Skin of body (tissue), 3 donors: ENCODE measurements at places on chromosomes 16 and 17. TPM values are rescaled to one million over a fixed set of nuclear protein-coding genes. Genes with fewer than 3 reads are reported as not detected.

GRCh38 chr16:46658925-46659324 lies 30.1 kb downstream of the VPS35 start:
- no peak for DNase-seq

GRCh38 chr17:80782536-80783427 lies 208.9 kb upstream of the CHMP6 start:
- DNase-seq = no peak

DNA sequence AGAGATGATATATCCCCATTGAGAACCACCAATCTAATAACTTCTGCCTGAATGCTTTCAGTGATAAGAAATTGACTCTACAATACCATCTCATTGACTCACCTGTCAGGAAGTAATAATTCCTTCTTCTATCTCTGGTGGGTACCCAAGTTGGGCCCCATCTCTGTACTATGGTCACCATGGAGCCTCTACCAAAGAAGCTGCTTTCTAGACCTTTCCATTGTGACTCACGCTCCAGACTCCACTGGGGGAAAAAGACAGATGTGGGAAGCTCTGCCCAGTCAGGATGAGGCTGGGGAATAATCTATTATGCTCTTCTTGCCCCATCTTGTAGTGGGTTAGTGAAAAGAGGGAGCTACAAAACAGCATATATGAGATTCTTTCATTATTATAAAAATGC lies 100.4 kb downstream of the COPRS start:
- no peak for DNase-seq

GRCh38 chr16:20099375-20099774 lies 25.7 kb upstream of the GPR139 start:
- no peak for DNase-seq

DNA sequence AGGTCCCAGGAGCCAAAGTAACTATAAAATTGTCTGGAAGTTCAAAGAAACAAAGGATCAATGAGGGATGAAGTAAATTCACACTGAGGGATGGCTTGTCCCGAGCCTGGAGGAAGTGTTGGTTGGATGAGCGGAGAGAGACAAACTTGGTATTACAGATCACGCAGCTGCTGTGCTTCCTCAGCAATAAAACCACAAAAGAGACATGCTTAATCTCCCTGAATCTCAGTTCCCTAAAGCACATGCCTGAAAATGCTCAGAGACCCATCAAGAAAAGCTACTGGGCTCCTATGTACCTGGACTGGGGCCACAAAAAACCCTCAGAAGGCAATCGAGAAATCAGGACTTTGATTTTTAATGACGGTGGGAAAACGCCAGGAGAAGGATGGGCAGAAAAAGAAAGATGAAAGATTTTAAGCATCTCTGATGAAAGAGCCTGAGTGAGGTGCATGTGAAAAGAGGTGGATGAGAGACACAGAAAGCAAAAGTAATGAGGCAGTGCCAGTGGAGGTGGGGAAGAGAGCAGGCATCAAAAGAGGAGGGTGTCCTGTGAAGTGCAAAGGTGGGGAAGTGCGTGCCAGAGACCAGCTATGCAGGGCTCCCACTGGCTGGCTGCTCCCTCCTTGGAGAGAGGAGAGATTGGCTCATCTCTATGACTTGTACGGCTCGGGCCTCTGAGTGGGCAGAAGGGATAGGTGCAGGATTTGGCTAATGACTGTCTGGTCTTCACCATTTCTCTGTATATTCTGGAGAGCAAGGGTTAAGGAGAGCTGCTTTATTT lies 143.7 kb downstream of the ABCC12 start:
- no peak for DNase-seq

Gene ZFP3
- total RNA-seq = 3.1 TPM
